NCI-H1694 treated with DMSO at 0.1 percent for 48 hours (cell line): ENCODE measurements at places on chromosomes 6 and 20.

GRCh38 chr20:3046677-3047462 is 1.0 kb downstream of the MRPS26 start:
- no peak for DNase-seq

GRCh38 chr20:61133611-61134010 is 118.5 kb upstream of the CDH4 start:
- DNase-seq, result no peak

DNA sequence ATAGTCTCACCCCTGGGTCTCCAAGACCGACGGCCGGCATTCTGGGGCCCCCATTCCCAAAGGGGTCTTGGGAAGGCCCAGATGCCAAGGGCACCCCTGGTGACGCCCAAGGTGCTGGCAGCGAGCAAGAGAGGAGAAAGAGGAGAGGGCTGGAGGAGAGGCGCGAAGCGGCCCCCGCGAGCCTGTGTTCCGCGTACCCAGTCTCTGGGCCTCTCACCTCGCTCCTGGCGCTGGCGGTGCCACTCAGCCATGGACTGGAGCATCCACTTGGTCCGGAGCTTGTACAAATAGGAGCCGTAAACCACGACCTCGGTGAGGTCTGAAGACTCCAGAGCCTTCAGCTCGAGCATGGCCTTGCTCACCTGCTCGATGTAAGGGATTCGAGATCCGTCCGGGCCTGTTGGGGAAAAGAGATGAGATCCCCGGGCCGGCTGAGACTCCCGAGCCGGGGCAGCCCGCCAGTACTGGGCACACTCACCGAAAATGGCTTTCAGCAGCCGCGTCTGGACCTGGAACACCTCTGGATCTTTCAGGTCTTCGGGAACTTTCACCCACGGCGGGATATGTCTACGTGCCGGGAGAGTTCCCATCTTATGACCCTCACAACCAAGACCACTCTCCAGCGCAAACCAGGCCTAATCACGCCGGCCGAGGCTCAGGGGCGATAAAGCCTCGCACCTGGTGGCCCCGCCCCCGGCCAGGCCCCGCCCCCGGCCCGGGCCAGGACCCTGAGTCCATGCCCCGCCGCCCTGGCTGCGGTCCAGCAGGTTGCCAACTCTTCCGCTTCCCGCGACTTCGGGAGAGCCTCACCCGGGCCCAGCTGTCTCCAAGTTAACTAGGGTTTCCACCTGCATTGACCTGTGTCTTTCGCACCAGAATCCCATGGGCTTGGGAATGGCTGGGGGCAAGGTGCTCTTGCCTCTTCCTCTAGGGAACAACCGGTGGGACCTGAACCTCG is at the start of gene DPPA5:
TSS of gene DPPA5 (minus strand) at position 641 of the 958 bp plus-strand sequence. CDS start at position 590, 51 bp downstream.
- DNase-seq, result no peak

- peak; percentile 52 for DNase-seq
Observed at GRCh38 chr6:71220466-71220865, 68.1 kb upstream of the OGFRL1 start.

GRCh38 chr6:136749359-136749997 is 42.8 kb downstream of the MAP3K5 start:
- DNase-seq, result no peak

DNA sequence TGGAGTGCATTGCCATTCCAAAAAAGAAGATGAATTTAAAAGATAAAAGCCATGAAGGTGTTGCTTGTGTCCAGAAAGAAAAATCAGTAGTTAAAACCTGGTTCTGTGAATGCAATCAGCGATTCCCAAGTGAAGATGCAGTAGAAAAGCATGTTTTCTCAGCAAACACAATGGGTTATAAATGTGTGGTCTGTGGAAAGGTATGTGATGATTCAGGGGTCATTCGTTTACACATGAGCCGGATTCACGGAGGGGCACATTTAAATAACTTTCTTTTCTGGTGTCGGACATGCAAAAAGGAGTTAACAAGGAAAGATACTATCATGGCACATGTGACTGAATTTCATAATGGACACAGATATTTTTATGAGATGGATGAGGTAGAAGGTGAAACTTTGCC is 24.7 kb upstream of the BAG2 start:
- DNase-seq, result no peak

GRCh38 chr6:130134582-130134981 is 88.2 kb downstream of the SAMD3 start:
- DNase-seq, result no peak

GRCh38 chr6:42532038-42532669 is 31.7 kb upstream of the UBR2 start:
- peak; percentile 32 for DNase-seq

- DNase-seq, result no peak
Observed at GRCh38 chr6:117555262-117555849, 47.0 kb downstream of the GOPC start.

GRCh38 chr20:63017826-63018411 is 11.2 kb upstream of the BHLHE23 start:
- DNase-seq, result no peak

DNA sequence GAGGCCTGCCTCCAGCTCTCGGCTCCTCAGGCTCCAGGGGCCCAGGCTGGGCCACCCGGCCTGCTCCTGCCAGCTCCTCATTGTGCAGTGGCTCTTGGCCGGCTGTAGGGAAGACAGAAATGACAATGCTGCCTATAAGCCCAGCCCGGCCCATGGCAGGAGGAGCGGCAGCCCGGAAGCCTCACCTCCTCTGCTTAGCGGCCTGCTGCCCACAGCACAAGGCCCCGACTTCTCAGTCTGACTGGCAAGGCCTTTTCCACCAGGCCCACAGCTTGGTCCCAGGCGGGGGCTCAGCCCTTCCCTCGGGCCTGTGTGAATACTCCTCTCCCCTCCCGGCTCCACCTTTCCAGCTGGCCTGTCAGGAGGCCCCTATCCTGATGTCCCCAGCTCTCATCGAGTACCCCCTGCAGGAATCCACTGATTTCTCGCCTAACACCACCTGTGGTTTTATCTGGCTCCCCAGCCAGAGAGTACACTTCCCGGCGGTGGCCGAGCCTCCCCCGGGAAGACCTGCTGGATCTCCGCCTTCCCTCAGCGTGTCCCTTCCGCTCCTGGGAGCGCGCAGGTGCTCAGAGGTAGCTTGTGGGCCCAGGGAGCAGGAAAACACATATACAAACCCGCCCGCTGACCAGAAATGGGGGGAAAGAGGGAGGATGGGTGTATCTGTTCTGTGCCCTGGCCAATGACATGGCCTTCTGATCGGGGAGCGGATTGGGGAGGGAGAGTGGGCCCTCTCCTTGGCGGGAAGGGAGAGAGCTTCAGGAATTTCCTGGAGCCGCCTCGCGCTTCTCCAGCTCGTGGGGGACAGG is 963 bp downstream of the DDRGK1 start:
- no peak for DNase-seq

DNA sequence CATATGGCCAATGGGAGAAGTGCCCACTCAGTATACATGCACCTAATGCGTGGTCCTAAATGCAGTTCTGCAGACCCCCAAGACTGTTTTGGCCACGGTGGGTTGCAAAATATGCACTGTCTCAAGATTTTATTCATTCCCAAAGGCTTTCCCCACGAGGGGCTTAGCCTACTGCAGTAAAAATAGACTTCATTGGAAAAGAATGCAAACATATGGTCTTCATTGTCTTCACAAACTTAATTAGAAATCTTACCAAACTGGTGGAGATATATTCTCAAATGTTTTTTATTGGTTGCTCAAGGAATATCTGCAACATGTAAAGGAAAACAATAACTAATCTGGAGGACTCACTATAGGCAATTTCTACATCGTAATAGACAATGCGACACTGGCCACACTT is 31.6 kb upstream of the PRL start:
- no peak for DNase-seq

DNA sequence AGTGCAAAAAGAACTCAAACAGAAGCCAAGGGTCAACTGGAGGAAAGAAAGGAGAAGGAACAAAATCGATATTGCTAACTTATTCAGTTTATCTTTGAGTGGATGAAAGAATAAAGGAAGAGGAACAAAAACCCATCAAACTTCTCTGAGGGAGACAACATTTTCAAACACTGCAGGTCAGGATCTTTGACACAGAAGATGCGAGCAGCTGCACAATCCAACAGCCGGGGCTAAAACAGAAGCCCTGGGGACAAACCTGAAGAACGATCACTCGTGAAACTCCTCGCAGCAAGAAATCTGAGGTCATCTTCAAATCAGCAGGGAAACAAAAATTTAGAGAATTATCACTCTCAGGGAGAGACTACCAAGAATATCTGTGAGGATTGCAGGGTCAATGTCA is 14.2 kb downstream of the SLC23A2 start:
- DNase-seq, result no peak

DNA sequence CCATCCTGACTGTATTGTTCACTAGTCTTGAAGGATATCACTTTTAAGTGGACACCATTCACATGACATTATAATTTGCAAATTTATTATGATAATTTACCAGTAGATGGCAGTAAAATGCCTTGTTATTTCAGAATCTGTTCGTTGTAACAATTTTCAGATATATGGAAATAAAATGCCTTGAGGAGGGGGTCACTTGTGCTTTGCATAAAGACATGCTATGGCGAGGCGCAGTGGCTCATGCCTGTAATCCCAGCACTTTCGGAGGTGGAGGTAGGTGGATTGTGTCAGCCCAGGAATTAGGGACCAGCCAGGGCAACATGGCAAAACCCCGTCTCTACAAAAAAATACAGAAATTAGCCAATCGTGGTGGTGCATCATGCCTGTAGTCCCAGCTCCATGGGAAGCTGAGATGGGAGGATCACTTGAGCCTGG is 9.0 kb upstream of the NCOA6 start:
- peak; percentile 52 for DNase-seq

- no peak for DNase-seq
Observed at GRCh38 chr20:43725666-43726065, 1.1 kb downstream of the GTSF1L start.

DNA sequence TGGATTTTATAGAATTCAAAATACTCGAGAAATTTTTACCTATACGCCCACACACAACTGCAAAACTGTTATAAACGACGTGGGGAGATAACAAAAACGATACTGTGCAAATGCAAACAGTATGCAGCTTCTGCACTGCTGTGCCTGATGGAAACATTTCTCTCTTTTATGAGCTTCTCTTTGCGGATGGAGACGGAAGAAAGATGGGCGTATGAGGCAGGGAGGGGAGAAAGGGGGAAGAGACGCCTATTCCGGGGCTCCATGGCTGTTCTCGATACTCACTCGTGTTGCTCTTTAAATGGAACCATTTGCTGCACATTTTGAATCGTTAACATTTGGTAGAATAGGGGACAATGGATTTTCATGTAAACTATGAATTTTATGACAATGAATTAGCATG is 69.1 kb upstream of the EXOC2 start:
- DNase-seq, result no peak

GRCh38 chr6:34152042-34152524 is 6.2 kb upstream of the GRM4 start:
- no peak for DNase-seq

DNA sequence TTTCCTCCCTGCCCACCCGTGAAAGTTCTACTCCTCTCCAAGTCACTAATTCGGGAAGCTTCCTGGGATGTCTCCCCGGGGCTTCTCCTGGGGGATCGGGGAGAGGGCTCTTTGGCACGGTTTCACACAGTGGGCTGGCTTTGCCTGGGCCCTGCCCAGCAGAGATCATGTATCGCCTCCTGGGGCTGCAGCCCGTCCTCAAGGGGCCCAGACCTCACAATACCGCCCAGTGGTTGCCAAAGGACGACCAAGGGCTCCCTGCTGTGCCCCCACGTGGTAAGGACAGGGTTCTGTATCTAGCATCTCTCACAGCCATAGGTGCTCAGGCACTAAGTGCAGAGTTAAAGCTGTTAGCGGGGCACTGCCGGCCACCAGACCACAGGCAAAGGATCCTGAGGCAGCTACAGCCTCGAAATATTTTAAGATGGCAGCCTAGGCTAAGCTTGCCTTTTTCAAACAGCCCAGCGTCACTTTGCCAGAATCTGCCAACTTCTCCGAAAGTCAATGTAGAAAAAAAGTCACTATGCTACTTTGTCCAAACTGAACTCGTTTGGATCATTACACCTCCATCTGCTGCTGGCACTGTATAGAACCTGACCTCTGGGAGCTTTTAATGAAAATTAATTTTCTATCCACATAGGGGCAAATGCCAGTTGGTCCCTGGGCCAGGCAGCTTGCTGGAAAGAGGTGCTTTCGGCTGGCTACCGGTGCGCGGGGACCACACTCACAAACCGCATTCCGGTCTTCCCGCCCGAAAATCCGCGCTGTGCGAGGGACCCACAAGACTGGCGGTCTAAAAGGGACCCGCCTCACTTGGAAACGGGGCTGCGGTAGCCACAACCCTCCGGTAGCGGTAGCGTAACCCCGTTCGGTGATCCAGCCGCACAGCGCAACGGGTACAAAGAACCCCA is 1.3 kb upstream of the NNAT start:
- no peak for DNase-seq

- peak; percentile 95 for DNase-seq
Observed at GRCh38 chr6:37018198-37019064, 13.0 kb downstream of the FGD2 start.

GRCh38 chr6:167275436-167275835 is 15.7 kb upstream of the UNC93A start:
- DNase-seq, result no peak

GRCh38 chr6:41160933-41161332 is 2.0 kb downstream of the TREM2 start:
- no peak for DNase-seq

DNA sequence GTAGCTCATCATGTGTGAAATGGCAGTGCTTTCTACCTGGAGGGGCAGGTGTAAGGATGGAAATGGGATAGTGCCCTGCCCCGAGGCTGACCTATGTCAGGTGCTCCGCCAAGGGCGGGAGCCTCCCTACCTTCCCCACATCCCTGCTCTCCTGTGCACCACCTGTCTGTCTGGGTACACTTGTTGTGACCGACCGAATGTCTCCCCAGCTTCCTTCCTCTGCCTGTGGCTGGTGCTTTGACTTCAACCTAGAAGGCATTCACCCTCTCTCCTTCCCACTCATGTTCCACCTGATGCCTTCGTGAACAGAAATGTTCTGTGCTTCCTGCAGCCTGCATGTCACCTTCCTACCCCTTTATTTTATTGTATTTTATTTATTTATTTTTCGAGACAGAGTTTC is 114.8 kb downstream of the SCML4 start:
- no peak for DNase-seq
